CD4-positive, alpha-beta T cell treated with Interleukin-2 at 100 ng/mL for 4 hours (primary cell): ENCODE measurements at places on chromosomes 16 and 17.
A peak's percentile ranks its signal among the peaks of the same experiment; 100 is the strongest.

DNA sequence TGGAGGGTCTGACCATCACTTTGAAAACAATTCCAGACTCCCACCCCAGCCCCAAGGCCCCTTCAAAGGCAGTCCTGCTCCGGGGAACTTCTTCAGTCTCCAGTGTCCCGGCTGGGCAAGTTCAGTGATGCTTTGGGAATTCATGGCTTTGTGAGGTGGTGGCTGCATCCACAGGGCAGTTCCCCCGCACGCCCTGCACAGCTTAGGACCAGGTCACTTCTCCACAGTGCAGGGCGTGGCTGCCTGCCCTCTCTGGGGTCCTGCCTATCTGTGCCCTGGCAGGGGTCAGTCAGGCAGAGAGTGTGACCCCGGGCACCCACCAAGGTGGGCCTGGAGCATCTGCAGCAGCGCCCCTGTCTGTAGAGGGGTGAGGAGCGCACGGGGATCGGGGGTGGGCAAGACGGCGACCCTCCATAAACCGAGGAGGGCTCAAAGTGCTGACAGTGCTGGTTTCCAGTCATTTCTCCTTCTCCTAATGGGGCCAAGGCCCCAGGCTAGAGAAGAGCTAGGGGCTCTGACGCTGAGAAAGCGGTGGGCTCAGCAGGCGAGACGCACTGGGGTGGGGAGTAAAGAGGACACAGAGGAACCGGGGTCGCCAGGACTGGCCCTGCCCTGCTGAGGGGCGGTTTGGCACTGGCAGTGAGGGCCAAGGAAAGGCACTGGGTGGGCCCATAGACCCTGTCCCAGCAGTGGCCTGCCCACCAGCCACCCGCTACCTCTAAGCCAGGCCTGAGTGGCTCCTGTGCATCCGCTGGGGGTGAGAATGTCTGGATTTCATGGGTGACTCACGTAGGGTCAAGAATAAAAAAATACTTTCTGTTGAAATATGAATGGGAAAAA, 4.2 kb upstream of the ARHGAP27 start:
- no peak for DNase-seq

DNA sequence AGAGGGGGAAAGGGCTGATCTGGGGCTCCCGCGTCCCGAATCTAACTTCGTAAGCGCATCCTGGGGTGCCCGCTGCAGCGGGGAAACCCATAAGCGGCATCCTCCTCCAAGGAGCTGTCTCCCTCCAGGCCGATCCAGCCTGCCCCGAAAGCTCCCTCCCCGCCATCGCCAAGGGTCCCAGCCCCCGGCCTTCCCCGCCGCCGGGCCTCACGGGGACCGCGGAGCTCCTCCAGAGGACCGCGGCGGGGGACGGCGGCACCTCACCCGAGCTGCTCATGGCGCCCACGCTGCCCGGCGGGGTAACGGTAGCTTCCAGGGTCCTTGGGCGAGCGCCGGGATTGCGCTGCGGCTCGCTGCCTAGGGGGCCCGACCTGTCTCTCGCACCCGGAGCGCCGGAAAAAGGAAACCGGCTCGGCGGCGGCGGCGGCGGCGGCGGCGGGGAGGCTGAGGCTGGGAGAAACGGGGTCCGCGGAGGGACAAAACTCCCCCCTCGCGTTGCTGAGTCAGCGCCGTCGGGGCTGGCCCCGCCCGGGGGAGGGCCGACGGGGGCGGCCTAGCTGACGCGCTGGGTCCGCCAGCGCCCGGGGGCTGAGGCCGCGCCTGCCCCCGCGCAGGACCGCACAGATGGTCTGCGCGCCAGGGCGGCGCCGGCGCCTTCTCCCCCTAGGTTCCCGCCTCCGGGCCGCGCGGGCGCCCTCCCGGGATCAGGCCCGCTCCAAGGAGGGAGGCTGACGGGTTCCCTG, at the start of gene BLMH:
Gene BLMH (minus strand): TSS at position 402 of the 743 bp plus-strand sequence. CDS start 125 bp downstream, at position 277.
- peak; percentile 86 for DNase-seq

DNA sequence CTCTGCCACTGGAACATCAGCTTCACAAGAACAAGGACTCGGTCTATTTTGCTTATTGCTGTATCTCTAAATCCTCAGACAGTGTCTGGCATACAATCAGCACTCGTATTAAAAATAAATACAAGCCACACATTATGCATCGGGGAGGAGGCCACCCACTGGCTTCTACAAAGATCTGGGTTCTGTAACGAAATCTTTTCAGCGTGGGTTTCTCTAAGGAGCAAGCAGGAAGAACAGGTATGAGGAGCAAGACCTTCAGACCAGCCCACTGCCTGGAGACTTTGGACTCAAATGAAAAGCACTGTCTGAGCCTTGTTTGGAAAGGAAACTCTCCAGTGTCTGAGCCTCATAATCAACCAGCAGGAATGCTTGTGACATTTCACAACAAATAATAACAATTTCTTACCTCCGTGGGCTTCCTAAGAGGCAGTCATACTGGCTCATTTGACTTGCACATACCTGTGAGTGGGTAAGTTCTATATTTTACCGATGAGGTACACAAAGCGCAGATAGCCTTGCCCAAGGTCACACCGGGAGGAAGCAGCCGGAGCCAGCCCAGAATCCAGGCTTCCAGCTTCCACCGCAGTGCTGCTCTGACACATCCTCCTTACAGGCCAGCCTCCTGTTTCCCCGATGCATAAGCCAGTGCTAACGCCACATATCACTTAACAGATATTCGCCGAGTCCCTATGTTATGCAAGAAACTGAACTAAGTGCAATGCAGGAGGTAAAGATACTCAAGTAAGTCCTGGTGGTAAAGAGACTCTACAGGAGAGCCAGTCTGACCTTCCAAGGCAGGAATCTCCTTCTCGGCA, 118.6 kb upstream of the TNRC6C start:
- no peak for DNase-seq

DNA sequence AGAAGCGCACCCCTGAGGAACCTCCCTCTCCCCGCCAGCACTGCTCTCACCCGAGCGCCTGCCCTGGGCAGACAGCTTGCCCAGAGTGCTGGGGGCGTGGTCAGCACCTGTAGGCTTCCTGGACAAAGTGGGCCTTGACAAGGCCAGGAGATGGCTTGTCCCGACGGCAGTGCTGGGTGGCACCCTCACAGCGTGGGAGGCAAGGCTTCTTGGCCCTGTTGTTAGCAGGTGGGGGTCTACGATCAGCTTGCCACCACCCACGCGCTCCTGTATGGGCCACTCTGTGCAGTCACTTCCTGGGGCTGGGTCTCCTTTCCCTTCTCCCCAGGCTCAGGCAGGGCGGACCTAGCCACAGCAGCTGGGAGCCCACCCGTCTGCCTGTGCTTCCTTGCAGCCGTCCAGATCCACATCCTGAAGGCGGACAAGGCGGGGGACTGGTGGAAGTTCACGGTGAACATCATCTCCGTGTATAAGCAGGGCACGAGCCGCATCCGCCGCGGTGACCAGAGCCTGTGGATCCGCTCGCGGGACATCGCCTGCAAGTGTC, 218.0 kb downstream of the NTN1 start:
- DNase-seq, result no peak

GRCh38 chr17:14351493-14351892, 50.6 kb downstream of the HS3ST3B1 start:
- DNase-seq, result peak; percentile 20

DNA sequence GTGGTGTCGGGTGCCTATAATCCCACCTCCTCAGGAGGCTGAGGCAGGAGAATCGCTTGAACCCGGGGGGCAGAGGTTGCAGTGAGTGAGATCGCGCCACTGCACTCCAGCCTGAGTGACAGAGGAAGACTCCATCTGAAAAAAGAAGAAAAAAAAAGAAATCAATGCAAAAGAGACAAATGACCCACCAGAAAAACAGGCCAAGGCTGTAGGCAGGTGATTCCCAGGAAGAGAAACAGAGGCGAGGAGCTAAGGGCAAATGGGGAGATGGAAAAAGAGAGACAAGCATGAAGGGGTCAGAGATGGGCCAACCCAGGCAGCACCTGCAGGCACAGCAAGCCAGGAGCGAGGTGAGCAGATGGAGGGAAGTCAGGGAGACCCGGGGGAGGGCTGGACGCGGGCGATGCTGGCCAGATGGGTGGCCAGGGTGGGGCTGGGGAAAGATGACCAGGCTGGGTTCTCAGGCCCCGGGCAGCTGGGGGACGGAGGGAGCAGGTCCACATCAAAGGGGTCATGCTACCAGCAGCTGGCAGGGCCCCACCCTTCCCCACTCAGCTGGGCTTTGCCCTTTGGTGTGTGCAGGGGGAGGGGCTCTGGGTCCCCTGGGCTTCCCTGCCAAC, 25.5 kb downstream of the MYBBP1A start:
- no peak for DNase-seq

DNA sequence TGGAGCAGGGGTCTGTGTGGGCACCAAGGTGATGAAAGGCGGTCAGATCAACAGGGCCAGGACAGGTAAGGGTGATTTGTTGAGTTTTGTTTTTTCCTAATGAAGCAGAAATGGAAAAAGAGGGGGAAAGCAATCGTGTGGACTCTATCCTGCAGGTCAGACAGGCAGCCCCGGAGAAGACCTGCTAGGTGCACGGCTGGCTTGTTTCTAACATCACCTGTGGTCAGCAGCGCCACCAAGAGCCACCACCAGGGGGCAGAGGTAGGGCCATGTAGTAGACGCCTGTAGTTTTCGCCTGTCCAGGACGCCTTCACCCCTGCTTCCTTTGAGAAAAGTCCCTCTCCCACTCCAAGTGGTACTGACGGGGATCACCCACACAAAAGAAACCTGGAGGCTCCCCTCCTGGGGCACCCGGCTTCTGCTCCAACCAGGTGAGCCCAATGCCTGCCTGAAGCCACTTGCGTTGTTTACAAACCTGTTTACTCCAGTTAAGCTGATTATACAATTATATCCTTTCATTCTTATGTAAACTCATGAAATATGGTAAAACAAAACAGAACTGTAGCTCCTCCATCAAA, 54.2 kb upstream of the SEC14L1 start:
- peak; percentile 81 for DNase-seq

DNA sequence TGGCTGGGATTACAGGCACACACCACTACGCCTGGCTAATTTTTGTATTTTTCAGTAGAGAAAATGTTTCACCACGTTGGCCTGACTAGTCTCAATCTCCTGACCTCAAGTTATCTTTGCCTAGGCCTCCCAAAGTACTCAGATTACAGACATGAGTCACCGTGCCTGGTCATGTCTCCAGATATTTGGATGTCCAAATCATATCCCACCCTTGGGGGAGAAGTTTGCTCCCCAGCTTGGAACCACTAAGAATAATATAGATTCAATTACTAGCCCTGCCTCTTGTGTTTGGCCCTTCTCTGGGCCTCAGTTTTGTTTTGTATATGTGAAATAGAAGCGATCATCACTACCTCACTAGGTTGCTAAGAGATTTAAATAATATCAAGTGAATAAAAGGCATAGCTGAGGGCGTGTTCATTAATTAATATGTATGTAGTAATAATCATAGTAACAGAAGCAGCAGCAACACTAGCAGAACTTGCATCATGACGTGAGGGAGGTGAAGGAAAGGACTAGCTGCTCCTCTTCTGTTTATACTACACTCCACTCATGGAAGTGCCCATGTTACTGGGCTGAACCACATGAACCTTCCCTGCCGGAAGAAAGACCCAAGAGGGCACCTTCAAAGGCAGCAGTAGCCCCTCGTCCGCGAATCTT, 253.6 kb upstream of the XYLT1 start:
- no peak for DNase-seq

DNA sequence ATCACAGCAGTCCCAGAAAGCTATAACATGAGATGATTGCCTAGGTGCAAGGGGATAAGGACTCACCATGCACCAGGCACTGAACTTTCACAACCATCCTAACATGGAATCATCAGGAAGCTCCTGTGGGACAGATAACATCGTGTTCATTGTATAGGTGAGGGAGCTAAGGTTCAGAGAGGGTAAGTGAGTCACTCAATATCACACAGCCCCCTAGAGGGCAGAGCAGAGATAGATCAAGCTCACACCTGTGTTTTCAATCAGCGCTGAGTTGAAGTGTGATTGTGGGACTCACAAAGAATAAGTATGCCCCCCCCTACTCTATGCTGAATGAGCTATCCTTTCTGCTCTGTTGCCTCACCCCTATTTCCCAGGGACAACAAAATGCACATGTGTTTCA, 377.7 kb upstream of the ERCC4 start:
- DNase-seq, result no peak

- no peak for DNase-seq
Measured at GRCh38 chr16:2323701-2324100, 16.8 kb downstream of the ABCA3 start.

- no peak for DNase-seq
Measured at GRCh38 chr17:34633351-34633750, 54.0 kb downstream of the TMEM132E start.
